Cortex of kidney (tissue), 1 donor: ENCODE measurements at places on chromosomes 1 and 21.

DNA sequence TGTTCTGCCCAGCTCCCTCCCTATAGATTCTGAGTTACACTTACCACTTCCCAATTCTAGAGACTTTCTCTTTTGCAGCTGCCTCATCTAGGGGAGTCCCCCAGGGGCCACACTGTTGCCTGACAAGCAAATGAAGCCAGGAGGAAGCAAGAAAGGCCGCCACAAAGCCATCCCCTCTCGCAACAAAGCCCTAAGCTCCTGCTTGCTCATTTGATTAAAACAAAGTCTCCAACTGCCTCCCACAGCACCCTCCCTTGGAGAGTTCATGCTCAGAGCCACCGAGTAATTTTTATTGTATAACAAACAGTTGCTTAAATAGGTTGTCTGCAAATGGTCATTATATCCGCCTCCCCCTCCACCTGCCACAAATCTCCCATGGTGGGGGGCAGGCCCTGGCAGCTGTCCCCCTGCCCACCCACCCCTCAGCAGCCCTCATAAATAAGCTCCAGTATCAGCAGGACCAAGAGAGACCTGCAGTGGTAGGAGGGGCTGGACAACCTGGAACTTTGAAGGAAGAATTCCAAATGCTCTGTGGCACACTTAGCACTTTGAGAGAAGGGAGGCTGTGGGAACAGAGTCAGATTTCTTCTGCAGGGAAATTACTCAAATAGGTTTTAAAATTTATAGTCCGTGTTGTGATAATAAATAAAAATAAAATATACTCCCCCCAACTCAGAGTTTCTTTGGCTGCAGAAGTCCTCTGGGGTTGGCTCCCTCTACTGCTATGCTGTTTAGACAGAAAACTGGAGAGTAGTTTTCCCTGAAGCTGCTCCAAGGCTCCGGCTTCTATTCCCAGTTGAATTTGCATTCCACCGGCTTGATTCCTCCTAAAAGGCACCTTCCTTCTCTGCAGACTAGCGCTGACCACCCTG, 237.5 kb downstream of the TTLL7 start:
- no peak for DNase-seq

DNA sequence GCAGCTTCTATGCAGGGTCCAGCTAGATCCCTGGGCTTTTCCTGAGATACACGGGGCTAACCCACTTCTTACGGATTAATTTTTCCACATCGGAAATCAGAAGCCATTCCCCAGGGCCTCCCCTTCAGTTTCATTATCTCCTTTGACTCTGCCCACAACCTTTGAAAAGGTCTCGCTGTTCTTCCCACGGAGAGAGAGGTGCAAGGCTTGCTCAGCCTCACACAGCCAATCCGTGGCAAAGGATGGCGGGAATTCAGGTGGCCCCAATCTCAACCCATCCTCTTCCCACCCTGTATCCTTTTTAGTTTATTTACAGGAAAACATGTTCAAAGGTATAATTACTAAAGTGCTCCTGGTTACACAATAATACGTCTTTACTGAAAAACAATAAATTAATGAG, 702 bp upstream of the MAPKAPK2 start:
- no peak for DNase-seq

- DNase-seq = no peak
Measured at GRCh38 chr1:172883844-172884243, 166.9 kb downstream of the TNFSF18 start.

DNA sequence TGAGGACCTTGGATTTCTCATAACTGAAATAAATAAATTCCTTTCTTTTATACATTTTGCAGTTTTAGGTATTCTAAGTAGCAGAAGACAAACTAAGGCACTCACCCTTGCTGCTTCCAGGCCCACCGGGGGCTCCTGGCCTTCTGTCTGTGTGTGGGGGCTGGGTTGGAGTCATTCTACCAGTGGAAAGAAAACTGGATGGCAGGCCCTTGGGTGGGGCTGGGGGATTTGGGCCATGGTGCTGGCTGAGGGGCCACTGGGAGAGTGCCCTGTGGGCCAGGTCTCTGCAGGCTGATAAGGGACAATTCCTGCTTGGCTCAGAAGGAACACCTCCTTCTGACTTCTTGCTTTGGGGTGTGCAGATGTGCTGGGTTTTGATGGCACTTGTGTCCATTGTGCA, 54.0 kb upstream of the CSF3R start:
- no peak for DNase-seq

GRCh38 chr1:96080925-96081324, 640.7 kb upstream of the PTBP2 start:
- DNase-seq = no peak

- DNase-seq = peak; percentile 81
Measured at GRCh38 chr1:181105134-181106021, 16.9 kb downstream of the IER5 start.

GRCh38 chr1:19648689-19649088, 4.6 kb downstream of the NBL1 start:
- DNase-seq = no peak

- no peak for DNase-seq
Measured at GRCh38 chr1:28208818-28209441, 23.9 kb downstream of the DNAJC8 start.

- DNase-seq = no peak
Measured at GRCh38 chr1:172926070-172926469, 124.7 kb downstream of the TNFSF18 start.

DNA sequence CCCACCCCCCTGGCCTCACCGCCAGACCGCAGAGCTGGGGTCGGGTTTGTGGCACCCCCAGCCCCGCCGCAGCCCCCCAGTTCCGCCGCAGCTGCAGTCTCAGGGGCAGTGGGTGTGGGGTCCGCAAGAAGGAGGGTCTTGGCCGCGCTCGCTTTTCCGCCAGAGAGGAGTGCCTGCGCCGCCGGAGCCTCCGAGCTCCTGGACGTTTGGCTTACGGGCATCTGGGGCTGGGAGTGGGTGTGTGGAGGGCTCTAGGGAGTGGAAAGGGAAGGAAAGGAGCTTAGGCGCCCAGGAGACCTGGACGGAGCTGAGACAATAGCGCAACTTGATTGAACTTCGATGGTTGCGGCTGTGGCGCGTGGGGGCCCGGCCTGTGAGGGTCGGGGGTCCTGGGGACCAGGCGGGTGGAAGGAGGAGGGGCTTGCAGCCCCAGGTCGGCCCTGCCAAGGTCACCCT, 88.8 kb upstream of the IPO9 start:
- DNase-seq = no peak

GRCh38 chr1:214310777-214311690, 30.1 kb downstream of the SMYD2 start:
- DNase-seq = no peak

GRCh38 chr1:15080328-15081007, 73.1 kb upstream of the TMEM51 start:
- no peak for DNase-seq

DNA sequence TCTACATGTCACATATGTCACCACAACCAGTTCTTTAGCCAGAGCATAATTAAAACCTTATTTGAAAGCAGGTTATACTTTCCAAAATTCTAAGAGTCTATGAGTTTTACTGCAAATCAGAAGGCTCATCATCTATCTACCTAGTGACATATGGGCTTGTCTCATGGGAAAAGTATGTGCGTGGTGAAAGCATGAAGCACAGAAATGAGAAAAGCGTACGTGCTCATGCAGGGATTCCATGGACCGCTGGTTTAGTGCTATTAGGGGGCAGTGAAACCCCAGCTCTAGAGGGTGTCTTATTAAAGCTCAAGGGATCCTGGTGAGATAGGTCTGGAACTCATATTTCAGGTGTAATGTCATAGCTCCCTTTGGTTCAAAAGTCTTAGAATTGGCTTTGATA, 50.2 kb downstream of the FAM163A start:
- no peak for DNase-seq

DNA sequence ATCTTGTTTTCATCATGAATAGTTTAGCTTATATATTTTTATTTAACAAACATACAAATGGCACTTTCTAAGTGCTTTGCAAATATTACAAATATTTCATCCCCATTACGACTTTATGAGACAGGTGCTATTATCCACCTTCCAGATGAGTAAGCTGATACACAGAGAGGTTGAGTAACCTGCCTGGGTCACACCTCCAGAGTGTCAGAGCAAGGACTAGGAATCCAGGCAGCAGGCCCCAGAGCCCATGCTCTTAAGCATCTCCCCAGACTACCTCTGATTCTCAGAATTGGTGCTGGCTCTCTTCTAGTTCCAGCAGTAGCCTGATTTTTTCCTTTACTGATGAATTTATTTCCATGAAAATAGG, 40.0 kb downstream of the EPHB2 start:
- DNase-seq = no peak

GRCh38 chr1:231233735-231234417, 7.1 kb upstream of the GNPAT start:
- no peak for DNase-seq

DNA sequence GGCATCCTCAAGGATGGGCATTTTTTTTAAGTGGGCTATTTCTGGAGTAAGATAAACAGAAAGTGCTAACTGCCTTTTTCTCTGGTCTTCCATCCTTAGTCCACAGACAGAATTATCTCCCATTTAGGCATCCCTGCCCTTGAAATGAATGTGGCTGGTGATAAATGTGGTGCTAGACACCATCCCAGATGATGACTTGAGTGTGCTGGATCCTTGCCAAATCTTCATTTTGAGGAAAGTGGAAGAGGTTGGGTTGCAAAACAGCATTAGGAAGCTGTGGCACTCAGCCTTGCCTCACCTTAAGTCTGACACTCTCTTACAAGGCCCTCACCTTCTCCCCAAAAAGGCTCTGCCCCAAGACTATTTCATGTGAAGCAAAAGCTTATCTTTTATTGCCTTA, 19.2 kb downstream of the MAB21L3 start:
- no peak for DNase-seq

- DNase-seq = no peak
Measured at GRCh38 chr1:4327142-4327541, 327.3 kb upstream of the AJAP1 start.

- no peak for DNase-seq
Measured at GRCh38 chr1:225980005-225980836, 18.9 kb downstream of the SDE2 start.

GRCh38 chr1:231478811-231479210, 49.7 kb upstream of the TSNAX start:
- DNase-seq = no peak

GRCh38 chr21:14987370-14988170, 77.2 kb downstream of the NRIP1 start:
- DNase-seq = no peak

- DNase-seq = no peak
Measured at GRCh38 chr1:25879675-25880074, 4.2 kb upstream of the PAQR7 start.

GRCh38 chr1:239719642-239720258, 333.4 kb downstream of the CHRM3 start:
- no peak for DNase-seq

GRCh38 chr1:28378906-28379305, 9.4 kb downstream of the PHACTR4 start:
- no peak for DNase-seq

DNA sequence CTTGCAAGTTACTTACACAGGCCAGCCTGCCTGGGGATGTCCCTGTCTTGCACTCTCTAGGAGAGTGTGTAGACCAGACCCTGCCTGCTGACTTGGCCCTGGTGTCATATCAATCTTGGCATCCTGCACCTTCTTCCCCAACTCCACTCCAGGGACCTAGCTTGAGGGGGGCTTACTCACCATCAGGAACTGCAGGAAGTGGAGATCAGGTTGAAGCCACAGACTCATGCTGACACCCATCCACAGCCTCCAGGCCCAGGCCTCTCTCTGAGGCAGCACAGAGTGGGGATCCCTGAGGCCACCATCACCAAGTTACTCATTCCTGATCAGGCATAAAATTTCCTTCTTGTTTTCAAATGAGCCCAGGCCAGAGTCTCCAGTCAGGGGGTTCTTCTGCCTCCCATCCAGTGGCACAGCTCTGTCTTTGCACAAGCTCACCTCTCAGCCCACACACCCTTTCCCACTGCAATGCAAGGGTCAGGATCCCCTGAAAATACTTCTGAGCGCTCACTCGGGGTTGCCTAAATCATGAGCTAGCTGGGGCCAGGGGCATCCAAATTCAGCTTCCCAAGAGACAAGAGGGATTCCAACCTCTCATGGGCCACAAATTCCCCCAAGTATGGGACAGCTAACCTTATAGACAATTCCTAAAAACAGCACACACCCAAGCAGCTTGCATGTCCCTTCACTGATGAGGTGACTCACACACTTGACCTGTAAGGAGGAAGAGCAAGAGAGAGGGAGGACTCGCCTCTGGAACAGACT, 33.5 kb downstream of the CSMD2 start:
- no peak for DNase-seq

- DNase-seq = no peak
Measured at GRCh38 chr1:58739856-58740466, 40.1 kb upstream of the MYSM1 start.

GRCh38 chr1:244273845-244274619, 177.7 kb downstream of the ADSS2 start:
- DNase-seq = no peak

GRCh38 chr1:166432655-166433054, 265.9 kb upstream of the FAM78B start:
- no peak for DNase-seq

- DNase-seq = no peak
Measured at GRCh38 chr1:37070126-37070525, 35.8 kb upstream of the GRIK3 start.

- DNase-seq = no peak
Measured at GRCh38 chr21:42013376-42013775, 3.2 kb upstream of the ZBTB21 start.

- DNase-seq = no peak
Measured at GRCh38 chr1:218752126-218752525, 407.0 kb downstream of the TGFB2 start.

DNA sequence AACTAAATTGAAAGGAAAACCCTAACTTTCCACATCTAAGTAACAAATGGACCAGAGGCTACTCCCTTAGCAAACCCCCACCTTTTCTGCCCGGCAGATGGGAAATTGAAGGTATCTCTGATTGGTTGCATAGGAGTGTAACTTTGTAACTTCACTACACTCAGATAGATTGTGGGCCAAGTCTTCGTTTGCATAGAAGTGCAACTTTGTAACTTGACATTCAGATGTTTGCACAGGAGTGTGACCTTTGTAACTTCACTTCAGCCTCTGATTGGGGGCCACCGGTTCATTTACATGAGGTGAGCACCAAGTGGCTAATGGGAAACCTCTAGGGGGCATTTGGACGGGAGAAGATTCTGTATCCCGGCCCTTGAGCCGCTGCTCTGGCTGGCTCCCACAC, 59.4 kb downstream of the C1orf94 start:
- DNase-seq = no peak

DNA sequence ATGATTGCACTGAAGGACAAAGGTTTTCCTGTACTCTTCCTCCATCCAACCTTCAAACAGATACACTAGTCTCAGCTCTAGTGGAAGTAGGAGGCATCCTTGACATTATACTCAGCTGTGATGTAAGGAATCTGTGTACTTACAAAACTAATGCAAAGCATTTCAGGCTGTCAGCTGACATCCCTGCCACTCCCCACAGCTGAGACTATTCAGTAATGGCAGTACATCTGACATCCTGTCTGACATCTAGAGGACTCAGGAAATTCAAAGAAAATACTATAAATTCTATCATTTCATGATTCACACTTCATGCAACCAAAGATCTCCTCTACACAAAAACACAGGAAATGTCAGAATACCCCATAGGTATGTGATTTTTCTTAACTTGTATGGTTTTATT, 325.8 kb downstream of the SMYD3 start:
- DNase-seq = no peak

GRCh38 chr1:87093286-87093685, 178.9 kb downstream of the HS2ST1 start:
- DNase-seq = no peak

- DNase-seq = no peak
Measured at GRCh38 chr1:38891753-38892152, 10.4 kb upstream of the GJA9 start.
